ENCODE measurements at places on chromosomes 3 and 15. TPM values are rescaled to one million over a fixed set of nuclear protein-coding genes. Genes with fewer than 3 reads are reported as not detected.
A peak's percentile ranks its signal among the peaks of the same experiment; 100 is the strongest.

- no peak for DNase-seq
- no peak overlapping the region for H3K27ac ChIP-seq
- no peak overlapping the region for H3K4me3 ChIP-seq
- no peaks in the 10 kb centered on the region for H3K27me3 ChIP-seq
- no peaks in the 10 kb centered on the region for H3K4me1 ChIP-seq
- H3K36me3 ChIP-seq, result peaks cover 2% of the 10 kb centered on the region
Measured at GRCh38 chr3:48859206-48859605, 11.5 kb upstream of the PRKAR2A start.

DNA sequence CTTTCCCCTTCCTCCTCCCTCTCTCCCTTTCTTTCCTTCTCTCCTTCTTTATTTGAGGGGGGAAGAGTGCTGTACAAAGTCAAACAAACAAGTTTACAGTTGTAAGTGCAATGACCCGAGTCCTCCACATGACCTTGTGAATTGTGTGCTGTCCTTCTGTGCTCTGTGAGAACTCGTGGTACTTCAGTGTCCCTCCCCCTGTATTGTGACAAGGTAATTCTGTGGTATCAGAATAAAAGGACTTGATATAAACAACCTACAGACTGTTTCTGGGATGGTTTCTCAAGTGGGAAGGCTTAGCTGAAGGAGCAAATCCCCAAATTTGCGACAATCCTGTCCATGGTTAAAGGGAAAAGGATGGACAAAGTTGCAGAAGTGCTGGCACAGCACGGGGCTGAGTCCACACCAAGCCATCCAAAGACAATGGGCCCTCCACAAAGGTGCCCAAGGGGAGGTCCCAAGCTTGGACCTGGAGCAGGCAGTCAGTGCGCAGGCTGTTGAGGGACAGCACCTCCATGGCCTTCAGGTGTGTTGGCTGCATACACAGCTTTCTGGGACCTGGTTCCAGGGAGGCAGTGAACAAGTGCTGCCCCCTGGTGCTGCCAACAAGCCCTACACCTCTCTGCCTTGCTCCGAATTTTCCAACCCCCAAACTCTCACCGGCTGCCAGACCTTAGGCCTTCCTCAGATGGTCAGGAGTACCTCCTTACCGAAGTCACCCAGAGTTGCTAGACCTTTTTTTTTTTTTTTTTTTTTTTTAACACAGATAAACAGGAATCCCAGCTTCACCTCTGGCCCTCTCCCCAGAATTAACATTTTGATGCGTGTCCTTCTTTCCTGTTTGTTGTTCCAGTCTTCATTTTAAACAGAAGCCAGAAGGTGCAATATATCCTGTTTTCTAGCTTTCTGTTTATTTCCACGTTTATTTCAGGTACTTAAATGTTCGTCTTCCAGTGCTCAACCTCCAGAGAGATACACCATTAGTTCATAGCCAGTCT is 2.6 kb upstream of the APEH start:
- peak; percentile 38 for DNase-seq
- H3K4me1 ChIP-seq, result peaks cover 10% of the 10 kb centered on the region
- no peaks in the 10 kb centered on the region for H3K27me3 ChIP-seq
- no peak overlapping the region for H3K27ac ChIP-seq
- H3K4me3 ChIP-seq, result no peak overlapping the region
- peaks cover 6% of the 10 kb centered on the region for H3K36me3 ChIP-seq

- no peak overlapping the region for H3K27ac ChIP-seq
- H3K36me3 ChIP-seq, result no peaks in the 10 kb centered on the region
- peaks cover 2% of the 10 kb centered on the region for H3K27me3 ChIP-seq
- H3K4me3 ChIP-seq, result peak overlapping the region; percentile 61
- no peaks in the 10 kb centered on the region for H3K4me1 ChIP-seq
Measured at GRCh38 chr3:87088993-87089841, 98.3 kb upstream of the VGLL3 start.

DNA sequence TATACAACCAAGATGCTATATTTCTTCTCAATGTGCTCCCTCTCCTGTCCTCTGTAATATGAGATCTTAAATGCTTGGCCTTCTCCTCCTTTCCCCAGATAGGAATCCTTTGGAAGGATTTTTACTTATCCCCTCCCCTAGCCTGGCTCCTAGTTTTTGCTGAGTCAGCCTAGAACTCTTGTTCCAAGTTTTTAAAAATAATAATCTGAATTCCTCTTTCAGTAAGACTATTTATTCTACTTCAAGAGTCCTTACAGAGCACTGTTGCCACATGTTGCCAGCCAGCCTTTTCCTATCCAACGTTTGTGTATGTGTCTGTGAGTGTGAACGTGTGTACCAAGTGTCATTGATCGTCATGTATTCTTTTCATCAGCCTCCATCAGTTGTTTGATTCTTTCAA is 11.0 kb upstream of the KCNMB2 start:
- no peaks in the 10 kb centered on the region for H3K36me3 ChIP-seq
- peaks cover 27% of the 10 kb centered on the region for H3K4me1 ChIP-seq
- no peak for DNase-seq
- no peak overlapping the region for H3K27ac ChIP-seq
- no peak overlapping the region for H3K4me3 ChIP-seq
- no peaks in the 10 kb centered on the region for H3K27me3 ChIP-seq

DNA sequence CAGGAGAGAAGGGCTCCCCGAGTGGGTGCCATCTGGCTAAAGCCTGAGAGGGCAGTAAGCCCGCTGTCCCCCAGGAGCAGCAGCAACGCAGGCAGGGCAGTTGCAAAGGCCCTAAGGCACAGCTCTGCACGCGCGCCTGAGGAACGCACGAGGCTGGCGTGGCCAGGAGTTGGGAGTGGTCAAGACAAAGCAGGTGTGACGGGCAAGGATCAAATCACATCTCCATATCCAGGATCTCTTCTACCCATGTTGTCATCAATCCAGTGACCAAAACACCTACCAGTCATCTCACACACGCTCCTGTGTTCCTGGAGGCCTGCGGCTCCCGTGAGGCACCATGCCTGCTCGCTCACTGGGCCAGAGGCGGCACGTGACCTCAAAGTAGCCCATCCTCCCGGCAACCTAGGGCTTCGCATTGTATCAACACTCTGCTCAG is 59.5 kb downstream of the ERC2 start:
- no peak for DNase-seq
- H3K36me3 ChIP-seq, result no peaks in the 10 kb centered on the region
- H3K4me1 ChIP-seq, result no peaks in the 10 kb centered on the region
- H3K4me3 ChIP-seq, result no peak overlapping the region

SERPINI2 gene
- 0.33 TPM for total RNA-seq

SATB1 gene
- total RNA-seq, result 0.72 TPM

MCTP2 gene
- 1.0 TPM for total RNA-seq

TM4SF18 gene
- total RNA-seq, result not detected

FBXW12 gene
- total RNA-seq, result not detected

GABRR3 gene
- not detected for total RNA-seq

MOBP gene
- 0.08 TPM for total RNA-seq

GPR149 gene
- not detected for total RNA-seq

Data from GM12878 (cell line).